Stimulated activated CD4-positive, alpha-beta T cell treated with anti-CD3 and anti-CD28 coated beads, Interleukin-4, amount 100 ng/mL, for 1 hour (primary cell): ENCODE measurements at places on chromosomes 1 and 21.

- DNase-seq, result no peak
Observed at GRCh38 chr1:182246783-182247182, 144.8 kb downstream of the GLUL start.

DNA sequence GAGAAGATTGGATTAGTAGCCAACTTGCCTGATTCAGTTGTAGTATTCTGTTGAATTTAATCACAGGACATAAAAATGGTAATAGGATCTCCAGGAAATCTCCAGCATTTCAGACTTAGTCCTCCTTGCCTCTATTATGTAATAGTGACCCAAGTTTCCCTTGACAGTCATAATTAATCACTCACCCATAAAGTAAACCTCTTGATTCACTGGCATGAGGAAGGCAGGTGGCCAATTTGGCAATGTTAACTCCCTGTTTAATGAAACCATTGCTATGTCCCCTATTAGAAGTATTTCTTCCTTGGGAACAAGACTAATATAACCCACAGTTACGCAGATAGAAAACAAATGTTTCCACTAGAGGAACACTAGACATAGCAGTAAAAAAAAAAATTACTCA, 604.8 kb upstream of the CXADR start:
- DNase-seq, result no peak

GRCh38 chr1:156421062-156421938, 52.3 kb downstream of the RHBG start:
- peak; percentile 72 for DNase-seq

- DNase-seq, result no peak
Observed at GRCh38 chr1:240712014-240712731, 100.2 kb upstream of the GREM2 start.

- no peak for DNase-seq
Observed at GRCh38 chr1:67921725-67922489, 88.6 kb upstream of the GNG12 start.

DNA sequence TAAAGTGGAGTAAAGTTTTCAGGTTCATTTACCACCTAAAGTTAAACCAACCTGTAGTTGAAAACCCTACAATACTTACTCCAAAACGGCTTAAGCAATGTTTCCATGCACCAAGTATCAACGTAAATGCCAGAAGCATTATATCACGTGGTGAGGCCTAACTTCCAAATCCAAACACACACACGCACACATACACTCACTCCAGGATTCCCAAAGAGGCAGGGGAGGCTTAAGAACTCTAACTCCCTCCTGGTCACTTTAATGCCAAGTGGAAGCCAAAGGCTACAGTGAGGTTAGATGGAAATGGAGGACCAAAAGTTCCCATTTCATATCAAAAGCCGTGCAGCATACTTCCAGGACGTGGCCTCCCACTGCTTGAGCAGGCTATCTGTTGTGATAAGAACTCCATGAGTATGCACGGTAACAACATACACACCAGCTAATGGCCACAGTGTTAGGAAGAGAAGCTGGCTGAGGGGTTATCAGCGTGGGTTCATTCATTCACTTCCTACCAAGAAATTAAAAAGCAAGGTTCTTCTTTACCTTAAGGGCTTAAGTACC, 224.1 kb downstream of the SLC45A1 start:
- DNase-seq, result no peak

- DNase-seq, result no peak
Observed at GRCh38 chr1:185514311-185514710, 197.3 kb upstream of the IVNS1ABP start.

DNA sequence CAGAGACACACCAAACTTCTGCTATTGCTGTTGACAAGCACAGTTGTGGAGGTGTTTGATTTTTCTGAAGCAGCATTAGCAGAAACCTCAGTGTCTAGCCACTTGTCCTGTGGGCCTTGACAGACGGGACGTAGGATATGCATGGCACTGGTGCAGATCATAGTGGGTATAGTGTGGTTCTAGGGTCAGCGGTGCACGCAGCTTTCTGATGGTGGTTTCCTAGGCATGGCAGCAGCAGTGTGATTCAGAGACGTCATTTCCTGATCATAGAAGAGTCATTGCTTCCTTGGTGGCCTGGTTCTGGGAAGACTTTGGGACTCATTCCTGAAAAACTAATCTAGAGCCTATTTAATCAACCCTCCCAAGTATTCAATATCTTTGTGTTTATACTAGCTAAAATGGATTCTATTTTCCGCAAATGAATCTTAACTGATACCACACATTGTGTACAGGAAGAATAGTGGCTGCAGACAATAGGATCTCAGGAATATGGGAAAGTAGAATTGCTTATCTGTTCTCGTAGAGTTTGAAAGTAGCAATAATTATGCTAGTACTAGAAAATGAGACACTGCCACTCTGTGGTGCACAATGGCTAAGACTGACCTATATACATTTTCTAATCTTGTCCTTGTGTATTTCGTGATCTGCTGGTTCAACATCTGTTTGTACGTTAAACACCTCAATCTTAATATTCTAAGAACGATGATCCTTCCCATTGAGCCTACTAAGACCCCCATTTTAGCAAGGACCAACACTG, 2.8 kb upstream of the USP1 start:
- DNase-seq, result no peak

DNA sequence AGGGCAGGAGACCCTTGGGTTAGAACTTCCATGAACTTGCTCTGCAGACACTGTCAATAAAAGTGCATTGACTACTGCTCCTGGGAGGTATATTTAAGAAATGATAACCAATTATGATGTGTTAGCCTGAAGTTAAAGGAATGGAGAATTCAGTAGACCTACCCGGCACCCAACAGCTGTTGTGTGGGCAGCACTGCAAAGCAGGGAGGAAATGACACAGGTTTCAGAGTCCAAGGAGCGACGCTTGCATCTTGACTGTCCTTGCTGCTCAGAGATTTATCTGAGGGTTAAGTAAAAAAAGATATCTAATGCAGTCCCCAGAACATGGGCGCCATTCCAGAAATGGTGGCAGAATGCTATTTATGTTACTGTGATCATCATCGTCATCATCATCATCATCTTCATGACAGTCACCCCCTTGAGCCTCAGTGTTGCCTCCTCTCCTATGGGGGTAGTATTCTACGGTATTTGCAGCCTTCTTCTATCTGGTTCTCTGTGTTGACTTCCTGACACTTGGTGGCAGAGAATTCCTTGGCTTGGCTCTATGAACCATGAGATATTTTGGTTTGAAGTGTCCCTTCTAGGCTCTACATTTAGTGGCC, 225.9 kb downstream of the KAZN start:
- no peak for DNase-seq

DNA sequence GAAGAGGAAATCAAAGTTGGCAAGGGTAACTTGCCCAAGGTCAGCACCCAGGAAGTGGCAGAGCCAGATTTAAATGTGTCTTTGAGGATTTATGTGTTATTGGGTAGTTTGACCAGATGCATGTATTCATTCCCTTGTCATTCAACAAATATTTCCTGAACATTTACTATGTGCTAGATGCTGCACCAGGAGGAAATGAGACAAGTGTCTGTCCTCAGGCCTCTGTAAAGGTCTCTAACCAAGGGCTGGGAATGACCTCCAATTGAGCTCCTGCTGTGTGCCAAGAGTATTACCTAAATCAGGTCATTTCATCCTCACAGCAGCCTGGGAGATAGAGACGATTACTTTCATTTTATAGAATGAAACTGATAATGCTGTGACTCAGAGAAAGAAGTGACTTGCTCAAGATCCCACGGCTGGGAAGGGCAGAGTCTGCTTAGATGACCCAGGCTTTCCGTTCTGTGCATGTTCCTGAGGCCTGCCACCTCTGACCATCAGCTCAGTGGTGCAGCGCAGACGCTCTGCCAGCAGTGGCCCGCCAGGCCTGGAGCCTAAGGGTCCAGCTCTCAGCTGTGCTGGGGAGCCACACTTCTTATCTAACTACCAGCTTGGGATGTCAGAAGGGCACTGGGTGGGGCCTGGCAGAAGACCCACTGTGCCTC, 3.5 kb upstream of the TTC22 start:
- no peak for DNase-seq

GRCh38 chr1:157652859-157653493, 47.6 kb downstream of the FCRL3 start:
- no peak for DNase-seq

DNA sequence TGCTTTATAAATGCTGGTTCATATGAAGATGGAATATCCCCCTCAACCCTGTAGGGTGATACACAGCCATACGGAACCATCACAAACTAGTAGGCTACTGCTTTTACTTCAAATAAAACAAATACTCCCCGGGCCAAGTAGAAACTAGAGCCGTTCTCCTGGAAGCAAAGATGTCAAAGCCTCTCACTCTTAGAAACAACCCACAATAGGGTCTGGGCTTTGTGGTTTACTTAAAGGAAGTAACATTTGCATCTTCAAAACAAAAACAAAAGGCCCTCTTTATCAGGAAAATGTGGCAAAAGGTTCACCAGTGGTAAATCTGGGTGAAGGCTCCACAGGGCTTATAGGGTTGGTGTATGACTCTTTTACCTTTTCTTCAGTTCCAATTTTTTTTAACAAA, 49.8 kb downstream of the HLCS start:
- no peak for DNase-seq

DNA sequence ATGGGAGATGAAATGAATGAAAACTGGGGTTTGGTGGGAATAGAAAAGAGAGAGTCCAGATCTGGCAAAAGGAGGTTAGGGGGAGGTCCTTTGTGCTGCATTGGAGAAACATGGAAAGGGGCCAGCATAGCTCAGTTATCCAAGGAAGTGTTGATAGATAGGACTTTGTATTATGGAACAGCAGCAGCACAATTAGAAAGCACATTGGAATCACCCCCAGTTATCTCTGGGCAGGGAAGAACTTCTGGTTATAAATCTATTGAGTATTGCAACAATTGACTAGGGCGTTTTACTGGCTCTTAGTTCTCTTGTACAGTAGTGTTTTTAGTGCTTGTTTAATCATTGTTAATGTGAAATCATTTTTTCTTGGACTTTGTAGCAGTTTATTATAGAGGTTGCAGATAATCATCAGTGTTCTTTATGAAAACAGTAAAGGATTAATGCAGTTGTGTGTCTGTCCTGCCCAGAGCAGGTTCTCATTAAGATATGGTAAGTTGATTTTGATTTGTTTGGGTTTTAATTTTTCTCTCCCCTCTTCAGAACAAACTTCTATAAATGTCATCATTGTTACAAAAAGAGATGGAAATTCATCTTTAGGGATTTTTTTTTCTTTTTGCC, 76.6 kb downstream of the NR5A2 start:
- no peak for DNase-seq

GRCh38 chr1:18100491-18101063, 7.0 kb upstream of the IGSF21 start:
- DNase-seq, result peak; percentile 23

DNA sequence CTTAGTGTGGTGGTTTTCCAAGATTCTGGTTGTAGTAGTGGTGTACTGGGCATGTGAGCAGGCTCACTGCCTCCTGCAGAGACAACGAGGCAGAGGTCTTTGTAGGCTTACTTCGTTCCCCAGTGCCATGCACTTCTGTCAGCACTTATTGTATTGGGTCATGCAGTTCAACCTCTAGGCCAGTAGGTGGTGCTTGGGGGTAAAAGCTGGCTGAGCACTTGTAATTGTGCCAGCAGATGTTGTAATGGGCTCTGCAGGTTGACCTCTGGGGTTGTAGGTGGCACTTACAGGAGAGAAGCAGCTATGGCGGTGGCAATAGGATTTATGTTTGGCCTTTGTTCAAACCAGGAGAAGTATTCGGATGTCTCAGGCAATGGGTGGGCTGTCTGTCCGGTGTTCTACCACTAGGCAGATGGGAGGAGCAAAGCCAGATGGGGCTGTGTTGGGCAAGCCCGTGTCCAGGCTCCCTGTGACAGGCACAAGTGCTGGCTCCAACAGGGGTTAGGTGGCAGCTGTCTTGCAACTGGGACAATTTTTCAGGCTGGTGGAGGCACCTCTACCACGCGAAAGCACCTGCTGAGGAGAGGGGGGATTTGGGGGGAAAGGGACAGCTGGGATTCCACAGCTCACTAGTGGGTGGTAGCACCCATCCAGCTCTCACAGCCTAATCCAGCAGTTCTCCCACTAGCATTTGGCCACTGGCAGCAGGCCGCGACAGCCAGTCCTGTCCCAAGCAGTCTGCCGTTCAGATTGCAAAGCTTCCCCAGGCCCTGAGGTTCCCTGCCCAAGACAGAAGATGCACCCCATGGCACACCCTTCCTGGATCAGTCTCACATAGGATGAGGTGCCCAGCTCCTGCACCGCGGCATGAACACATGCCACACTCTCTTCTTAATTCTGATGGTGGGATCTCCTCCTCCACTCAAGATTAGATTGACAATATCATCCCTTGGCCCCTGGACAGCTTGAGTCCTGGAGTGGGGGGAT, 274.5 kb downstream of the CTH start:
- DNase-seq, result peak; percentile 18

DNA sequence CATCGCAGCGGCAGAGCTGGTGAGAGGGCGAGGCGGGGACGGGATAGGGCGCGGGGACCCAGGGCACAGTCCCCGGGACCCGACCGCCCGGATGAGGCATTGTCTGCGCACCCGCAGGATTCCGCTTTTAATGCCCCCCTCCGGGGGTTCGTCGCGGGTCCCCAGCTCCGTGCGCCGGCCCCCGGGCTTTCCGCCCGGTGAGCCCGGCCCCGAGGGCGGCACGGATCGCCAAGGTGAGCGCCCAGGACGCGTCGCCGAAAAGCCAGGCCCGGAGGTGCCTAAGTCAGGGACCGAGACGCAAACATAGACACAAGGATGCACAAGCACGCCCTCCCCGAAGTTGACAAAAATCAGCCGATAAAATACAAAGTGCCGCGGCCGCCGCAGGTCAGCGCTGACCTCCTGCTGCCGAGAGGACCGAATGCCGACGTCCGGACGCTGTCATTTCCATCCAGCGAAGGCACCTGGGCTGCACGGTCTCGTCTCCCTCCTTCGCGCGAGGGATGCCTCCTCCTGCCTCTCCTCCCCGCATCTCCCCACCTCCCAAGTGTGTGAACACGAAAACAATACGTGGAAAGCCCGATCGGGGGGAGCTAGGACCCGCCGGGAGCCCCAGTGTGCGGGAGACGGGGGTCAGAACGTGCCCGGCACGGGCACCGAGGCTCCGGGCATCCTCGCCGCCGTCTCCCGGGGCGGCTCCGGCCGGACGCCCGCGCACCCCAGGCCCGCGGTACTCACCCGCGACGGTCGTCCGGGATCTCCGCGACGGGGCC, 101.1 kb upstream of the SOD1 start:
- DNase-seq, result peak; percentile 37

DNA sequence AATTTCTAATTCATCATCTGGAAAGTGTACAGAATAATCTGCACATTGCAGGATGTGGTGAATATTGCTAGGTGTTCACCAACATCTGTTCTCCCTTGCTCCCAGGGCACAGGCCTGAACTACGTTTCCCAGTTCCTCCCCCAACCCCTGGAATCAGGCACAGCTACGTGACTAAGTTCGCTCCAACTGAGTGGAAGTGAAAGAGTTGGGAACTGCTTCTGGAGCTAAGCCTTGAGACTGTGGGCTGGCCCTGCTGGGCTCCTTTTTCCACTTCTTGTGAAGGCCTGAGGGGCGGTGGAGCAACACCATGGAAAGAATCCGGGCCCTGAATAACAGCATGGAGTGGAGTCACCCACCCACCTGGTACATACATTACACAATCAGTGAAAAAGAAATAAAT, 534.6 kb downstream of the SMYD3 start:
- no peak for DNase-seq

- DNase-seq, result no peak
Observed at GRCh38 chr1:198756470-198756869, 117.6 kb downstream of the PTPRC start.

- DNase-seq, result no peak
Observed at GRCh38 chr1:211135342-211135950, 1.5 kb upstream of the KCNH1 start.
